ENCODE measurements at places on chromosomes 7 and 10.

DNA sequence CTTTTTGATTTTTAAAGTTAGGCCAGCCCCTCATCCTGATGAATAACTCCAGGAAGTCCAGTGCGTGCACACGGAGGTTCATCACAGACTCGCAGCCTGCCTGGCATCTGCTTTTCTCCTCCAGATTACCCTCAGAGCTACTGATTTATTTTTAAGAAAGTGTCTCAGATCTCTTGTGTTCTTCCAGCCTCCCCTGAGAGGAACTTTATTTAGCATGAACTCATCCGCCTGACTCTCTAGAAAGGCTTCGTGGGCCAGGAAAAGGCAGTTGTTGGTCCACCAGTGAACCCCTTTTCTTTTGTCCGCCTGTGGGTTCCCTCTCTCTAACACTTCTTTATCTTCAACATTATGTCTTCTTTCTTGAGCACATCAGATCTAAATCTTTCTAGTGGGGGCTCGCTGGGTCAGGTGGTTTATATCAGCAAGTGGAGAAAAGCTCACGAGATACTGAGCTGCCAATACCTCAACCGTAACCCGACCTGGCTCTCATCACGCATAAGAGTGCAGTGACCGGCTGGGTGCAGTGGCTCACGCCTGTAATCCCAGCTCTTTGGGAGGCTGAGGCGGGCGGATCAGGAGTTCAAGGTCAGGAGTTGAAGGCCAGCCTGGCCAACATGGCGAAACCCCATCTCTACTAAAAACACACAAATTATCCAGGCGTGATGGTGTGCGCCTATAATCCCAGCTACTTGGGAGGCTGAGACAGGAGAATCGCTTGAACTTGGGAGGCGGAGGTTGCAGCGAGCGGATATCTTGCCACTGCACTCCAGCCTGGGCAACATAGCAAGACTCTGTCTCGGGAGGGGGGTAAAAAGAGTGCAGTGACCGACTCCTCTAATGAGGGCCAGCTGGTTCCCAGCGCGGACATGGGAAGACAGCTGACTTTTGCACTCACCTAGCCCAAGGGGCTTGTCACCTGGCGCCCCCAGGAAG is 162.3 kb downstream of the CCDC3 start:
- DNase-seq = no peak

DNA sequence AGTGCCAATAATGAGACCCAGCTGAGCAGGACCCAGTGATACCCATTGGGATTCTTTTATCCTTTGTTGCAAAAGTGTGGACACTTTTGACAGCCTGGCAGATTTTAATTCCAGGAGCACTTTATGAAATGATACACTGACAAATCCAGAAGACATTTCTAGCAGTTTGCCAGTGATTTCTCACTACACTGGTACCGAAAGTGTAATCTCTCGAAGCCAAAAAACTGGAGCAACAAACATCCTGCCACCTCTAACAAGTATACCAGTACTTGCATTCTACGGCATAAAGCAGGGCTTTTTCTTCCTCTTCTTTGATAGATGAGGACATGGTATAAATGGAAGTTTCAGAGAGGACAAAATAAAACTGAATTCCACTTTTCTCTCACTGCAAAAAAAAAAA is 28.4 kb upstream of the AKR1D1 start:
- no peak for DNase-seq

DNA sequence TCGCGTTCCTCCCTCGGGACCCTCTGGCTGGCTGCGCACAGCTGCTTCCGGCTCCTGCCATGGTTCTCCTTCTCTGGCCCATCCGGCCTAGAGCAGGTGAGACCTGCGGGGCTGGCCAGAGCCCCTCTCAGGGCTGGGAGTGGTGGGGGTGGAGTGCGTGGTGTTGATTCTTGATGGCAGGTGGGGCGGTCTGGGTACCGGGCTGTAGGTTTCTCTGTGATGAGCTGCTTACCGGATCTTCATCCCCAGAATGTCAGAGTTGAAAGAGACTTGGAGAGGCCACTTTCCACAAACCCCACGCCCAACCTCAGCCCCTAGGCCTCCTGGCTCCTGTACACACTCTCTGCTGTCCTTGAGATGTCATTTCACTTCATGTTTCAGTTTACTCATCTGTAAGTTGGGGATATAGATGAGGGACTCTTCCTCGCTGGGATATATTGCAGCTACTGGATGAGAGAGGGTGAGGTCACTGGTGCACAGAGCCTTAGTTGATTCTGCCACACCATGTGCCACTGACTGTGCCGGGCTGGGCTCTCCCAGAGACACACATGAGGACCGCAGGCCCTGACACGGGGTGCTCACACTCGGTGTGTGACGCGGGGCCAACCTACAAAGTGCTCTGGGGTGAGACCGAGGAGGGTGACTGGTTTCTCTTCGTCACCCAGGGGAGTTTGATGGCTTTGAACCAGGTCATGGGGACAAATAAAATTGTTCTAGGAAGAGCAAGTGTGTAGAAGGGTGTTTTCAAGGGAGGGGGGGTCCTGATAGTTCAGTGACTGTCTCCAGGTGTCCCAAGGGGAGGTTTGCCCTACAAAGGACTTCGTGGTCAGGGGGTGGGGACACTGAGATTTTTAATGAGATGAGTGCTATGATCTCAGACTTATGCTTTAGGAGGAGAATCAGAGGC is 29.5 kb downstream of the ZNF775 start:
- DNase-seq = no peak

GRCh38 chr10:11163780-11164550 is 146.3 kb downstream of the CELF2 start:
- no peak for DNase-seq

Data from stimulated activated CD8-positive, alpha-beta memory T cell treated with anti-CD3 and anti-CD28 coated beads, Interleukin-15, amount 100 ng/mL, for 4 hours (primary cell).